ENCODE measurements at places on chromosomes 3 and 15. TPM values are rescaled to one million over a fixed set of nuclear protein-coding genes. Genes with fewer than 3 reads are reported as not detected.
A peak's percentile ranks its signal among the peaks of the same experiment; 100 is the strongest.

The ARHGEF26 gene
- 0.13 TPM for total RNA-seq

- no peak for DNase-seq
Measured at GRCh38 chr15:73296609-73297353, 72.0 kb downstream of the HCN4 start.

GRCh38 chr3:78870484-78870883 is 897.3 kb downstream of the ROBO1 start:
- no peak for DNase-seq

GRCh38 chr3:184361532-184361931 is at the start of the genes CLCN2 and POLR2H:
Gene CLCN2, minus strand, starts transcription at chr3:184361605. Its CDS starts 126 bp downstream, at chr3:184361479.
Gene POLR2H, plus strand, starts transcription at chr3:184361710. Its CDS starts 1,783 bp downstream, at chr3:184363493.
- peak; percentile 61 for DNase-seq
